ENCODE measurements at places on chromosomes 4 and X. TPM values are rescaled to one million over a fixed set of nuclear protein-coding genes. Genes with fewer than 3 reads are reported as not detected.

GRCh38 chrX:16678689-16679088 is 28.7 kb downstream of the S100G start:
- DNase-seq, result no peak

DNA sequence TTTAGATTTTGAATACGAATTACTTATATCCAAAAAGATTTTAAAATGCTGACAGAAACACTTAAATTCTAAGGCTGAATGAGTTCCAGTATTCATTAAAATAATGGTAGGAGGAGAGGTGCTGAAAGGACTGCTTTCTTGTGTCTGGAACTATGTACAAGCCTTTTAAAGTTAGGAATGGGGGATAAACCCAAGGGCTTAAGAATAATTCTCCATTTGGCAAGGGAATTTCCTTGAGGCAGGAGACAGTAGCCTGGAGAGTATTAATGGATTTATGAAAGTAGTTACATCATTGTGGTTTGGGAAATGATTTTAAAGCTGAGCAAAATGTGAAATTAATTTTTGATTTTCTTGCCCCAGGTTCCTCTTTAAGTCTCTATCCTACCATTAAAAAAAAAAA is 266.5 kb upstream of the KCNIP4 start:
- no peak for DNase-seq

DNA sequence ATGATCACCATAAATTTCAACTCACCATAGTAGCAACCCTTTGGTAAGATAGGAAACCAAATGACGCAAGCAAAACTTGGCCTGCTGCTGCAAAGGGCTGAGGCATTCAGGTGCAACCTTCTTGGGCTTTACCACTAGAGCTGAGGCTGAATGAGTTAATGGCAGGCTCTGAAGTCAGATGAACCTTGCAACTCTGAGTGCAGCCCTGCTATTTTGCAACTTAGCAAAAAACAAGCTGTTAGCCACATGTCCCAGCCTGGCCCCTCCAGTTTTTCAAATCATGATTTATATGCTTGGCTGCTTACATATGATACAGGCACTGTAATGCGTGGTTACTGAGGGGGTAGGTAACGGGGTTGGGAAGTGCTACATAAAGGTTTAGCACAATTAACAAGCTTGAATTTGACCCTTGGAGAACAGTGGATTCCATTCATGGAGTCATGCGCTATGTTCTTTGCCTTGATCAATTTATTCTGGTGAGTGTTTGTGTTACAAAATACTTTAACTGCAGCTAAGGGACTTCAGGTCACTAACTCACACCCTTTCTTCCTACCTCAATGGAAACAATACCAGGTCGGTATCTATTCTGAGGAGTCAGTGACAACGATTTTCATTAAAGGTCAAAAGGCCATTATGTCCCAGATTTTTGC is 80.5 kb upstream of the PPARGC1A start:
- no peak for DNase-seq

DNA sequence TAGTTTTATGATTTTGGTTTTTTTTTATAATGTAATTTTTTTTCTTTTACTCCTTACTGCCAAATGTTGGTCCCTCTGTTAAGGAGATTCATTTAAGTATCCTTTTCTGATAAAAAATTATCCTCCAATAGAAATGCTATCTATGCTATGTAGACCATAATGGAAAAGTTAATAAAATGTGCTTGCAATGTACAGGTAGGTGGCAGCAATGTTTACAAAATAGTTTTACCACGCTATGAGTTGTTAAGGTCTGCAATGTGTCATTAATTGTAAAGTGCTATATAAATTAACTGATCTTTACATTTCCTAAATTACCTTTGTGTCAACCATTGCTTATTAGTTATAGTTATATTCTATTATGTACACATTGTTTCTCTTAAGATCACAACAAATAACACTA is 3.8 kb upstream of the CENPC start:
- no peak for DNase-seq

GRCh38 chrX:124280294-124280902 is 52.1 kb upstream of the TEX13D start:
- no peak for DNase-seq

DNA sequence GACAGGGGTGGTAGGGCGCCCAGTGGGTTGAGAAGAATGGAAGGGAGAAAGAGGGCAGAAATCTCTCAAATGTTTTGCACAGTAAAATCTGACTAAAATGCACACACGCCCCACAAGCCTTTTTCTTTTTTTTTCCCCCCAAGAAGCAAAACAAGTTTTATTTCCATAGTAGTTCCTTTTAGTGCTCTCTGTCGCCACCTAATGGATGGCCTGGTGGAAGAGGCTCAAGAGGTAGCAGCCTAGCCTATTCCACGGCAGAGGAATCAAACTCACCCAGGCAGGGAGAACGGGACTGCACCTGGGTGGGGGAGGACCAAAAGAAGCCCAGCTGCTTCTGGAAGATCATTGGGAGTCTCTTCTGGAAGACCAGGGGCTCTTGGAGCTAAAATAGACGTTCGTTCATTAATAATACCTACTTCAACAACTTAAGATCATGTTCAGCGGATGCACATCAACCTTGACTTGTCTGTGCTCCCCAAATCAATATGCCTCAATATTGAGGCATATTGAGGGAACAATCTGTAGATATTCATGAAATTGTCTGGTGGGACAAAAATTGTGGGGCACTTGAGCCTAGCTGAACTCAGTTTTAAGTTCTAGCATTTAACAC is 31.6 kb upstream of the IRAK1 start:
- no peak for DNase-seq

DNA sequence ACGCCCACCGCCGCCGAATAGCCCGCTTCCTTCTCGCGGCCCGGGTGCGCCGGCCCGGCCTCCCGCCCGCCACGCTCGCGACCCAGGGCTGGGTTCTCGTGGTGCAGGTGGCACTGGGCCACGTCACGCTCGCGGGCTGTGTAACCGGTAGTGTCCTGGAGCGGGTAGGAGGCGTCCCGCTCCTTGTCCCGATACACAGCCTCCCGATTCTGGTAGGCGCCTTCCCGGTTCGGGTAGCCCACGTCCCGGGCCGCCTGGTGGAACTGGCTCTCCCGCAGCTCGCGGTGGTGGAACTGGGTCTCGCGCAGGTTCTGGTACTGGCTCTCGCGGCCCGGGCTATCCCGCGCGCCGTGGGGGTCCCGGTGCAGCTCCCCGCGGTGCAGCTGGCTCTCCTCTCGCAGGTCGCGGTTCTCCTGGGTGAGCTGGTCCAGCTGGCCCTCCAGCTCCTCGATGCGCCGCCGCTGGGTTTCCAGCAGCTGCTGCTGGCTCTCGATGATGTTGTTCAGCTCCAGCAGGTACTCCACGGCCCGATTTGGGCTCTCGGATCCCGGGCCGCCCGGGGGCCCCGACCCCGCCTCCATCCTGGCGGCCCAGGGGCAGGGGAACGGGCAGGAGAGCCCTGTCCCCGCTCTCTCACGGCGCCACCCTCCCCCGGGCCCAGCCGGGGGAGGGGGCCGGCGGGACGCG is 39.3 kb upstream of the IQSEC2 start:
- no peak for DNase-seq

GRCh38 chr4:2245057-2245786 is 3.3 kb upstream of the HAUS3 start:
- no peak for DNase-seq

DNA sequence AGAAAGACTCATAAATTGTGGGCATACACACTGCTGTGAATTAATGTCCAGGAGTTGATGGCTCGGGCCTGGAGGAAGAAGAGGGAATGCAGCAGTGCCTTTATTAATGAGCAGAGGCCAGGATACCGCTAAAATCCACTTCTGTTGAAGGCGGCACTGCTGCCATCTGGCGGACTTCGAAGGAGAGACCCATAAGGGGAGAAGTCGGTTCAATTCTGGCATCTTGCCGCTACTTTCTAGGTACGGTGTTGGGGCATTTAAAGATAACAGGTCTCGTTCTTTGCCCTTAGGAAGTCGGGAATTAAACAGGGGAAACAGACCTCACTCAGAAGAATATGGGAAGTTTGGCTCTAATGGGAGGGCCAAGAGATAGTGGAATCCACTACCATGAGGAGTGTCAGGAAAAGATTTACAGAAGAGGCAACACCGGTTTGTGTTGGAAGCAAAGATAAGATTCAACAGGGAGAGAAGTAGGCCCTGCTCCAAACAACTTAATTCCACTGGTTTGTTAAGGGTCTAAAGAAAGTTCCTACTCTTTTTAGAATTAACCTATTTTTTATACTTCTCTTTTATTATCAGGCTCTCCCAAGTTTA is 133.6 kb upstream of the GIMD1 start:
- DNase-seq, result peak; percentile 9

- DNase-seq, result no peak
Measured at GRCh38 chr4:149727663-149728062, 88.0 kb downstream of the IQCM start.

GRCh38 chr4:165384598-165384997 is 5.8 kb downstream of the CPE start:
- no peak for DNase-seq

DNA sequence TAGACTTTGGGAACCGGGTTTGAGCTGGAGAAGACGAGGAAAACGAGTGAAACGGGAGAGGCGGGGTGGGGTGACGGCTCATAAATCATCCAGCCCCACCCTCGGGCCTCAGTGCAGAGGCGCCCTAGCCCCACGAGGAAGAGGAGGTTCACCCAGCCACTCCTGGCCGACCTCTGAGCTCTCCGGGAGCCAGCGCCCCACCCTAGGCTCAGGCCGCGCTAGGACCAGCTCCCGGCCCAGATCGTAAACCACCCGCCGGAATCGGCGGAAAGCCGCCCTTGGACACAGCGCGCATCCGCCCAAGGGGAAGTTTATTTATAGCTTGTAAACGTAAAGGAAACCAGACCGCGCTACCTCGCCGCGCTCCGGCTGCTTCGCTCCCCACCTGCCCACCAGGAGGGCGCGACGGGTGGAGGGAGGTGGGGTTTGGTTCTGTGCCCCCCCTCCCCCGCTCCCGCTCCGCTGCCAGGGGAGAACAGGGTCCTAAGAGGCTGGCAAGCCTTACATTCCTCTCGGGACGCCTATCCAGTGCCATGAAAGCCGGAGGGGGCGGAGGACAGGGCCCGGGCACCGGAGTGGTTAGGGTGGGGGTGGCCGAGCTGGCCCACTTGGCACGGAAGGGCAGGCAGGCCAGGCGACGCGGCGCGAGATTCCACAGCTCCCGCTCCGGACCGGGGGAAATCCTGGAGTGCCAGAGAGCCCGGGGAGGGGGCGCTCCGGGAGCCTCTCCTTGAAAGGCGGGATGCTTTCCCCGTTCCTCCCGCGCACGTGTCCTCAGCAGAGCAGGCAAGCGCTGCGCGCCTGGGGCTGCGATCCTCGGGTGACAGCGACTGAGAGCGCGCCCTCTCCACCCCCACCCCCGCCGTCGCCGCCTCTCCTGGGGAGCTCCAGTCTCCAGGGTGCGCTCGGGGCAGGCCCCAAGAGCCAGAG is 84.2 kb downstream of the BCOR start:
- DNase-seq, result no peak

GRCh38 chrX:56803850-56804681 is 75.0 kb downstream of the NBDY start:
- DNase-seq, result no peak

DNA sequence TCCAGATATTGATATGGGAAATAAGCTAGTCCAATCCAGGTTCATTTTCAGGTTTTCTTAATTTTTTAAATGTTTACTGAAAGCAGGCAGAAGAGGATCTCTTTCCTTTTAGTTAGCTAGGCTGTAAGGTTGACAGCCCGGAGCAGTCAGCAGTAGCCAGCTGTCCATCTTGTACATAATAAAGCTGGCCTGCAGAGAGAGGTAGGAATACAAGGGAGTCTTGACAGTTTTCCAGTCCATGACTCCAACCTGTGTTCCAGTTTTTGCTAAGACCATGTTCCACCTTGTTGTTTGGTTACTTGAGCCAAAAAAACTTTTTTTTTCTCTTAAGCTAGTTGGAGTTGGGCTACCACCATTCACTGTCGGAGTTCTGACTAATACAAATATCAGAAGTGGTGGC is 402.7 kb upstream of the TEX13C start:
- DNase-seq, result no peak

GRCh38 chr4:4362991-4363697 is 23.8 kb upstream of the NSG1 start:
- no peak for DNase-seq

DNA sequence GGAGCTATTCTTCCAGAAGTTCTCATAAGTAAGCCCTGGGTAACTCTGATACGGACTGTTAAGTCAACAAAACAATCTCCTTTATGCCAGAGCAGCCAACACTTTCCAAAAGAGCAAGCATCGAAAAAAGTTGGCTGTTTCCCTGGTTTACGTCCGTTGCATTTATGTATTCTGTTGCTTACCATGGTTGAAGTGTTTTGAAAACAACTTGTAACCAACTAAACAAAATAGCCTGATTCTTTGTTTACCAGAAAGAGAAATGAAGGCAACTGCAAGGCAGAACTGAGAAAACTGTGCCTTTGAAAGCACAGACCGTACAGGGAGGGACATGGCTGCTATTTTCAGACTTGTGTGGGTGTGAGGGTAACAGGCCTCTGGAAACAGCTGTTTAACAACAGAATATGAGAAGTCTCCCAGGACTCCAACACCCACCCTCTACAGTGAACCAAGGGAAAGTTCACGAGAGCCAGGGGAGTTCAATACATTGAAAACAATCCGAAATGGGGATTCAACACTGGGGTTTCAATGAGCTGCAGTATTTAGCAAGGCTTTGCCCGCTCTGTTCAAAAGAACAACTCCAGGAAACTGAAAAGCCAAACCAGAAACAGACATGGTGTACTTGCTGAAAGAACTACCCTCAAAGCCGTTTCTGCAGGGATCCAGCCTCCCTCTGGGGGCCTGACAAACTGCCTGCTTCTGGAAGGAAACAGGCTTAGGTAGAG is 95.8 kb upstream of the EGFL6 start:
- no peak for DNase-seq

GRCh38 chr4:52376132-52376704 is 282.9 kb downstream of the USP46 start:
- DNase-seq, result peak; percentile 37

DNA sequence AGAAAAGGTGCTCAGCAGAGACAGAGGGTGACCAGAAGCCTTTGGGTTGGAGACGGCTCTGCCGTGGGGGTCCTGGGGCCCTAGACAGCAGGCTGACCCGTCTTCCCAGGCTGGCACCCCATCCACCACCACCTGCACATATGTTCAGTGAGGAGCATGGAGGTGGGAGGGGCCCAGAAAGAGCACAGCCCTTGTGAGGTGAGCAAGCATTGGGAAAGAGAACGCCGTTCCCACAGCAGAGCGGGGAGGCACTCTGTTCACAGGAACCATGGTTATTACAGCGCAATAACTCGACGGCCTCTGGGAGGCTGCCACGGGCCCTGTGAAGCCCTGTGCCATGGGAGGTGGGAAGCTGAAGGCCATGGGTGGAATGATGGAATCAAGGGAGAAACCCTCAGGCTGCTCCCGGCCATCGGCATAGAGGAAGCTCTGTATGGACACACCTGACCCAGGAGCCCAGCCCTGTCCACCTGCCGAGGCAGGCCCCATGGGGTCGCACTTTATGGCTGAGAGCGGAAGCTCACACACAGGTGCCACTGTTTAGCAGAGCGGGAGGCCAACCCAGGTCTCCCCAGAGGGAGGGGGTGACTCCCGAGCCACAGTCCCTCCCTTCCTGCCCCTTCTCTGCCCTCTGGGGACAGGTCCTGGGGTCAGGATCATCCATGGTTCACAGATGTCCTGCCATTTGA is 93.5 kb upstream of the AFAP1 start:
- no peak for DNase-seq

GRCh38 chr4:184895012-184895695 is 69.4 kb upstream of the ACSL1 start:
- DNase-seq, result no peak

SPANXC gene
- not detected for total RNA-seq

BCOR gene
- 18.6 TPM for total RNA-seq

NHS gene
- total RNA-seq, result 2.7 TPM

FGFR3 gene
- 0.05 TPM for total RNA-seq

EFHC2 gene
- 0.10 TPM for total RNA-seq

NLGN3 gene
- total RNA-seq, result 0.10 TPM

PITX2 gene
- not detected for total RNA-seq

LIMCH1 gene
- 39.6 TPM for total RNA-seq

HUWE1 gene
- 136 TPM for total RNA-seq

RHOXF2B gene
- total RNA-seq, result not detected
